Amniotic epithelial cell (primary cell): ENCODE measurements at places on chromosomes 1 and 21.

DNA sequence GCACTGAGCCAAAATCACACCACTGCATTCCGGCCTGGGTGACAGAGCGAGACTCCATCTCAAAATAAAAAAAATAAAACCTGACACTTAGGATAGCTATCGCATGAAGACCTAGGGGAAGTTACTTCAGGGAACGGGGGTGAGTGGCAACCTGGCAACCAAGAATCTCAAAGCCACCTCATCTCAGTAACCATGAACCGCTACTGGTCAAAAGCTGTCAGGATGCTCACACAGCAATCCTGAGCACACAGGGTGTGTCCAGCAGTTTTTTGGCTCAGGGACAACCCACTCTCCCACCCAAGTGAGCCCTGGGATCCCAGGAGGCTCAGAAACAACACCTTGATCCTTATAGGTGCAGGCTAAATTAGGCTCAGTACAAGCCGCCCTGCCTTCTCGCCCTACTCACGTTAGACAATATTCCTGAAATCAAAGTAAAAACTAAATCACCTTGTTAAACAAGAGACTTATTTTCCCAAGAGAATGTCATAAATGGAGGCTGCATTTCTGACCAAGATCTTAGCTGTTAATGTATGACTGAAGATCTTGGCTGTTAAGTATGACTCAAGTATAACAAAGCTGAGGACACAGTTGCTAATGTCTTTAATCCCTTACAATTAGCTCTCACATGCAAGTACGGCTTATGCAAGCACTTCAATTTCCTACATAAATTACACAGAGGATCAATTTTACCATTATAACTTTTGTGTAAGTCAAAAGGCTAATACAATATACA, 48.3 kb upstream of the NADK start:
- no peak for DNase-seq

DNA sequence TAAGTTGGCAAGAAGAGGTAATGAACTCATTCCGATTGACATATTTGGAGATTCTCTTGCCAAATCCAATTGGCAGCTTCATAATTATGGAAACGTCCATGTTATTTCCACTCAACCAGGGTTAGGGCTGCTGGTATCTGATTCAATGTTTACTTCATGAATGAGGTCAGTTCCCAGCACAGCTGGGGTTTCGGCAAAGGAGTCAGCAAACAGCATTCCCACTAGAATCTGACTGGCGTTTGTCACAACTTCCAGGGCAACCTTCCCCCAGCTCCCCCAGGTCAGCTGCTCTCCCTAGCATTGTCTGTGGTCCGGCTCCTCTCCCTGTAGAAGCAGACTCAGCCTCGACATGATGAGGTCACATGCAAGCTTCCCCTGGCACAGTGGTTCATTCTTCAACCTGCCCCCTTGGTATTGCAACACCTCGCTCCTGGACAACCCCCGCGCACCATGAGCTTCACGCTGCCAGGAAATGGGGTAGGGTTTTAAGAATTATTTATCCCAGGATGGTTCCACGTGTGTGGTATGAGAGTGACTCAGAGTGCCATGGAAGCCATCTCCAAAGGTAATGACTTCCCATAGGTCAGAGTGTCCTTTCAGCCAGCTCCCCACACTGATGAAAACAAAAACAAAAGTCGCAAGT, 100.7 kb upstream of the SLC25A33 start:
- DNase-seq, result peak; percentile 100

- DNase-seq, result no peak
Measured at GRCh38 chr1:61865646-61866220, 123.5 kb downstream of the PATJ start.

- DNase-seq, result peak; percentile 77
Measured at GRCh38 chr1:183879494-183879893, 74.6 kb downstream of the RGL1 start.

DNA sequence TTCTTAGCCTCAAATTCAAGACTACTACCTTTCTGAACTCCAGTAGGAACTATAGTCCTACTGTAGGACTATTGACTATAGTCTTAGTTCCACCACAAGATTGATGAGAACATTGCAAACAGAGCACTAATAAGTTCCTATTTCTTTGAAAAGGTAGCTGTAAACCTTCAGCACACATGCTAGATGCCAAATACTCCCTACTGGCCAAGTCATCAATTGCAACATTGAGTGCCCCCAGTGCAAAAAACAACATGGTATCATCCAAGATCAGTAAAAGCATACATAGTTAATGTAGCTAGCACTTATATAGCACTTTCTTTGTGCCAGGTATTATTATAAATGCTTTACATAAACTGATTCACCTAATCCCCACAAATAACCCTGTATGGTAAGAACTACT, 99.8 kb downstream of the MRPL39 start:
- DNase-seq, result no peak

DNA sequence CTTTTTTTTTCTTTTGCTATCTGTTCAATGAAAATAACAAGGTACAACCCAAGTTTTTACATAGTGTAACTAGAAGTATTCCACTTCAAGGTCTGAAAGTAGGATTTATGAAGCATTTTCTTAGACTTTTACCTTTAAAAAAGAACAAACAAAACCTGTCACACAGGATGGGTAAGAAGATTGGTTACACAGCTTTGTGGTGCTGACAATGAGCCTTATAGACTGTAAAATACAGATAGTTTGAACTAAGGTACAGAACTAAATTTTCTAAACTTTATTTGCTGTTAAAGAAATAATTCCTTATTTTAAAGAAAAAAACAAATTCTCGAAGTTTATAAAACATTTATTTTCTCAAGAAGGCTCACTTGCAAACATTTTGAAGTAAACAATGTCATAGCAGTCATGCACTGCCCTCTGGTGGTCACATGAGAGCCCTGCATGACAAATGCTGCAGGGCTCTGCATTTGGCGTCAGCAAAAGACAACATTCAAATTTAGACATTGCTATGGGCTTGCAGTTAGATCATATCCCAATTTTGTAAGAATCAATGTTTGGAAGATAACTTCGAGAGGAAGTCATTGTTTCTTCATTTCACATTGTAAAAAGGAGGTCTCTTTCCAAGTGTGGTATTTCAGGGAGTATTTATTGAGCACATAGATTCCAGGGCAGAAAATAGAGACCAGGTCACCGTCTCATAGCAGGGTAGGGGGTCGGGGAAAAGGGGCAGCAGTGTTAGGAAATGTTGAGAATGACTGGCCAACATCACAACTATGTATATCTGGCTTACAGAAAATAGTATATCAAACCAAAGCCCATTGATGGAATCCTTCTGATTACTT, 115.3 kb upstream of the FMN2 start:
- peak; percentile 43 for DNase-seq

GRCh38 chr21:18603261-18603660, 199.7 kb upstream of the TMPRSS15 start:
- no peak for DNase-seq

- DNase-seq, result no peak
Measured at GRCh38 chr1:31640179-31640578, 4.5 kb downstream of the PEF1 start.

DNA sequence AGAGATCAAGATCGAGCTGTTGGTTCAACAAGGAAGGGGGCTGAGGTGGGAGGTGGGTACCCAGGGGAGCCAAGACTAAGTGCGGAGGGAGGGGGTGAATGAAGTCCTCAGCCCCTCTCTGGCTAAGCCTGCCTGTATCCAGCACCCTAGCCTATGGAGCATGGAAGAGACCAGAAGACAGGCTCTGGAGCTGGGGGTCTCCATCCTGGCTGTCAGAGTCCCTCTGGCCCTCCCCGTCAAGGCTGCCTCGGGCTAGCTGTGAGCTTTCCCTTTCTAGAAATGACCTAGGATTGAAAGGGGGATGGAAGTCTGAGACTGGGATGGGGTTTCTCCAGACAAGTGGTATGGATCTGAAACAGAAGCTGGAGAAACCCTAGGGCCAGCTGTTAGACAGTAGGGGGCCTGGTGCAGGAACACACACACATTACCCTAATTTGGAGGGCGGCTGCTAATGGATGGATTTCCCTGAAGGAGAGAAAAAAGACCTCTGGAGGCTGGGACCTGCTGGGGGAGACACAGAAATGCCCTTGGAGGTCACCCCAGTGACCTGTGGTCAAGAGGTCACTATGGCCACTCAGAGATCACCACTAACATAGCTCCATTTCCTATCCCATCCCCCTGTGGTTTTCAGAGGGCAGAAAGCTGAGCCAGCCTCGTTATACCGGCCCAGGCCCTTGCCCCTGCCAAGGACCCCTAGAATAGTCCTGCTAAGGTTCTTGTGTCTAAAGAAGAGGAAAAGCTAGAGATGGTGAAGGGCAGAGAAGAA, 107.8 kb downstream of the TMEM53 start:
- no peak for DNase-seq

DNA sequence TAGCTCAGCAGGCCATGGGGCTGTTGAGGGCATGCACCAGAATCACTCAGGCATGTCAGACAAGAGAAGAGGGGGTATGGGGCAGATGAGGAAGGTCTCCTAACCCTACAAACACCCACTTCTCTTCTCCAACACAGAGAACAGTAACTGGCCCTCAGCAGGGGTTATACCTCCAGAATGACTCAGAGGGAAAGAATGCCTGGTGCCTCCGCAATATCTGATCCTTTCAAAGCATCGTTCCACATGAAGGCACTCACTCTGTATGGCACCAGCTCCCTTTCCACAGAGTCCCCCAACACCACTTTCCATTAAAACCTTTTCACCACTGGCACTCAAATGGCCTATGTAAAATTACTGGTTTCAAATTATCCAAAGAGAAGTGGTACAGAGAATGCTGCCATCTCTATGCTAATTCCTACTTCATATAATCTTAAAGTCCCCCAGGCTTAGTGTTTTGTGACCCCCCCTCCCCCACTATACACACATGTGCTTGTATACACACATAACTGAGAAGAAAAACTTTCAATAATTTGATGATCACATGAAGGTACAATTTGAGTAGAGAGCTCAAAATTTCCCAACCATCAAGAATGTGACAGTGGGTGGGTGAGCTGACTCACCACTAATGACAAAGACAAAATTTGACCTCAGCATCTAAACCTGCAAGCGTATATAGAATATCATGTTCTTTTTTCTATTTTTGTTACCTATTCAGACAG, 91.5 kb downstream of the SIPA1L2 start:
- DNase-seq, result peak; percentile 43

- DNase-seq, result no peak
Measured at GRCh38 chr1:1080951-1081310, 6.8 kb upstream of the RNF223 start.

DNA sequence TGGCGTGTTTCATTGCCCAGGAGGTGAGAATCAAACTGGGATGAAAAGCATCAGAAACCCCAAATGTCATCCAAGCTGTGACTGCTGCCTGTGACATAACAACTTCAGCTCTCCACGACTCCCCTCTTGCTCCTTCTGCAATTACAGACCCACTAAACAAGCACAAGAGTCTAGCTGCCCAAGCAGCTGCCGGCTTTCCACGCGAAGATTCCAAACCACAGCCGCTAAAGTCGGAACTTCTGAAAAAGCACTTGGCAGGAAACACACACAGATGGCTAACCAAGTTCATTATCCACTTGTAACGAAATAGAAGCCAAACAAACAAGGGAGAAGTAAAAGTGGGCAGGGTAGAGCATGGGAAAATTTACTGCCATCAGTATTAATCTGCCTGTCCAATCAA, 198.1 kb downstream of the SLC35F3 start:
- no peak for DNase-seq

DNA sequence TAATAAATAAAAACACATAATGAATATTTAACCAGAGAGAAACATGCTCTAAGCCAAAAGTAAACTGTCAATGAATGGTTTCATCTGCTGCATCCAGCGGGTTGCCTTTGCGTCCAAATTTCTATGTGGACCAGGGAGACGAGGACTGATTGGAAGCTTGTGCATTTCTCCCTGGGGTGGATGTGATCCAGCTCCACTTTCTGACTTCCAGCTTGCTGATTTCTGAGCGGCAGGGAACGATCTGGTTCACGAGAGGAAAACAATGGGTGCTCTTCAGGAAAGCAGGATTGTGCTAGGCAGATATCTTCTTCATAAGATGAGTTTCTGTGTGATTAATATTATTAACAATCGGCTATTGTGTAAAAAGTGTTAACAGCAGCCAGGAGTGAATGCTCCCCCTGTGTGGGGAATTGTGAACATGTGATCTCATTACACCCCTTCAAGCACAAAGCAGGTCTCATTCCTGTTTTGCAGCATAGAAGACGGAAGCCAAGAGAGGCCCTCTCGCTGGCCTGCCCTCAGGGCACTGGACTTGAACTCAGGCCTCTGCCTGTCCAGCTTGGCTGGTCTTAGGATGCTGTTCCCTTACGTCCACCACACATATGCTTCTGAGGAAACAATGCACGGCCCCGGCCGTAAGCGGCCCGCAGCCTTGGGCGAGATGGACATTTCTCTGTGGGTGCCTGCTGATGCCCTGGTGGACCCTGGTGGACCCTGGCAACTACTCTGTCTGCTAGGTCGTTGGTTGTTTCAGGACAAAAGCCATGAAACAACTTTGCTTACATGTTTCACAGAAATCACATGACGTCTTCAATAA, 183.4 kb upstream of the C1orf174 start:
- DNase-seq, result no peak

DNA sequence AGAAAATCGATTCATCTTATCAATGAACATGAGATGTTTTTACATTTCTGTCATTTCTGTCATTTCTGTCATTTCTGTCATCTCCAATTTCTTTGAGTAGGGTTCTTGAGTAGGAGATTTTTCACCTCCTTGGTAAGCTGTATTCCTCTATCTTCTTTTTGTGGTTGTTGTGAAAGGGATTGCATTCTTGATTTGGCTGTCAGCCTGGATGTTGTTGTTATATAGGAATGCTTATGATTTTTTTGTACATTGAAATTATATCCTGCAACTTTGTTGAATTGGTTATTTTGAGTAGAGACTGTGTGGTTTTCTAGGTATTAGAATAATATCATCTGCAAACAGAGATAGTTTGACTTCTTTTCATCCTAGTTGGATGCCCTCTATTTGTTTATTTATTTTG, 1233.7 kb downstream of the PLA2G4A start:
- DNase-seq, result peak; percentile 80

DNA sequence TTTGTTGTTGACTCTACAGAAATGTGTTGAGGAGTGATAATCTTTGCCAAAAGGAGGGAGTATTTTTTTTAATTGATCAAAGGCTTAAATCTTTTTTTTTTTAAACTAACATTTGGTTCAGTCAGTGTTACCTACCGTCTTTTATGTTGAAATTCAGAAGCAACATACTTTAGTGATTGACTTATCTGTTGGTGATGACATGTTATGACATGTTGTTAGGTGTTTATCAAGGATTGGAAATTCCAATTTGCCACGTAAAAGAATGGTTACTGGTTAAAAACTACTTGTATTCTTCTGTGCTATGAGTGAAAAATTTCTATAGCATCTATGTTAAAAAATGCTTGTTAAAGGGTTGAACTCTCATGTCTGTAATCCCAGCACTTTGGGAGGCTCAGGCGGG, 61.2 kb downstream of the DNM3 start:
- no peak for DNase-seq

- no peak for DNase-seq
Measured at GRCh38 chr1:156975084-156975483, 54.7 kb downstream of the LRRC71 start.

GRCh38 chr1:93865253-93865652, 13.8 kb downstream of the DNTTIP2 start:
- DNase-seq, result no peak
